ENCODE measurements at places on chromosomes 1 and 21.

DNA sequence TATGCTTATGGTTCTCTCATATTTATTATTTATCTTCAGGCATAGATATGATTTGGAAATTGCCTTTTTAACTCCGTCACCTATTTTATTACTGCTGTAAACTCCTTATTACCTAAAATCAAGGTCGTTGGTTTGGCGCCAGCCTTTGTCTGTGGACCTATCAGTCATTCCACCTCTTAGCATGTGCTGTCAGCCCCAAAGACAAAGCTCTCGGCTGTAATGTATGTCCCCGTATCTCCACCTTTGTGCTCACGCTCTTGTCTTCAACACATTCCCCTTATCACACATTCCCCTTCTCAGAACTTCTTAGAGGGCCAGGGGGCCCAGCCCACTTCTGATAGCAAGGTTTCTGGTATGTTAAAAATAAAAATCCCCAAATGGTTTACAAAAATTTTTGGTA is 342.2 kb downstream of the RYR2 start:
- DNase-seq = no peak

DNA sequence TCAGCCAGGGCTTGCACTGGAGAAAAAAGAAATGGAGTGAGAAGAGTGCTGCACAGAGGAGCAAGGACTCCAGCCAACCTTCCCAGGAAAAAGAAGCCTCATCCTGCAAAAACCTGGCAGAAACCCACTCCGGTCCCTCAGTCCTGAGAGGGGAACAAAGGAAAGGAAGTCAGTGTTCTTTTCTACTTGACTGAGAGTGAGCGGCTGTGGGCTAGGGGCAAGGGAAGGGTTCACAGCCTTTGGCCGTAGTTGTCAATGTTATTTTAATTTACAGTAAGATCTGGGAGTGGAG is 8.9 kb upstream of the GOLT1A start:
- no peak for DNase-seq

GRCh38 chr1:240306673-240307072 is 215.0 kb downstream of the FMN2 start:
- DNase-seq = no peak

- DNase-seq = no peak
These were observed 23.2 kb upstream of the SLC2A1 start for GRCh38 chr1:42981871-42982270.

GRCh38 chr1:166907763-166908162 is 31.7 kb upstream of the TADA1 start:
- no peak for DNase-seq

DNA sequence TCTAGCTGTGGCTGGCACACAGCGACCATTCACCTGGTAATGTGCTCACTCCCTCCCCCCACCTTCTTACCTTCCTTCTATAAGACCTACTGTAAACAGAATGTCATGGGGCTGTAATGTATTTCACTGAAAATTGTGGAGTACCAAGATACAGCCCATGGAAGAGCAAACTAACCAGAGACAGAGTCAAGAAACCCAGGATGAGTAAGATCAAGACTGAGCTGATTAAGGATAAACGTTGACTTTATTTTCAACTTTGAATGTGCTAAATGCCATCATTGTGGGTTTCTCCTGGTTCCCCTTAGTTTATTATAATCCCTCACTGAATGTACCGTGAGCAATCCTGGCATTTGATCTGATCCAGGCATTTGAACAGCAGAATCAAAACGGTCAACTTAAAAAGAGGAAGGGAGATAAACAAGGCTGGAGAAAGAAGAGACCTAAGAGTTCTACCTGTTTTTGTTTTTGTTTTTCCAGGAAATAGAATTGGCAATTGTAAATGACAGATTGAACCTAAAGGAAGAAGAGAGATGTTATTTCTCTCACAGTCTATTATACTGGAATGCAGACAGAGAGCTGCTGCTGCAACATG is 16.1 kb upstream of the ATP1B1 start:
- no peak for DNase-seq

Measured in stimulated activated CD8-positive, alpha-beta memory T cell treated with anti-CD3 and anti-CD28 coated beads, Interleukin-15, amount 100 ng/mL, for 4 hours (primary cell).